ENCODE measurements at places on chromosomes 1 and 21.

- peak; percentile 79 for DNase-seq
These were observed 116.6 kb upstream of the HIVEP3 start for GRCh38 chr1:42035205-42035829.

- no peak for DNase-seq
These were observed 10.1 kb downstream of the TMEM63A start for GRCh38 chr1:225872075-225872430.

DNA sequence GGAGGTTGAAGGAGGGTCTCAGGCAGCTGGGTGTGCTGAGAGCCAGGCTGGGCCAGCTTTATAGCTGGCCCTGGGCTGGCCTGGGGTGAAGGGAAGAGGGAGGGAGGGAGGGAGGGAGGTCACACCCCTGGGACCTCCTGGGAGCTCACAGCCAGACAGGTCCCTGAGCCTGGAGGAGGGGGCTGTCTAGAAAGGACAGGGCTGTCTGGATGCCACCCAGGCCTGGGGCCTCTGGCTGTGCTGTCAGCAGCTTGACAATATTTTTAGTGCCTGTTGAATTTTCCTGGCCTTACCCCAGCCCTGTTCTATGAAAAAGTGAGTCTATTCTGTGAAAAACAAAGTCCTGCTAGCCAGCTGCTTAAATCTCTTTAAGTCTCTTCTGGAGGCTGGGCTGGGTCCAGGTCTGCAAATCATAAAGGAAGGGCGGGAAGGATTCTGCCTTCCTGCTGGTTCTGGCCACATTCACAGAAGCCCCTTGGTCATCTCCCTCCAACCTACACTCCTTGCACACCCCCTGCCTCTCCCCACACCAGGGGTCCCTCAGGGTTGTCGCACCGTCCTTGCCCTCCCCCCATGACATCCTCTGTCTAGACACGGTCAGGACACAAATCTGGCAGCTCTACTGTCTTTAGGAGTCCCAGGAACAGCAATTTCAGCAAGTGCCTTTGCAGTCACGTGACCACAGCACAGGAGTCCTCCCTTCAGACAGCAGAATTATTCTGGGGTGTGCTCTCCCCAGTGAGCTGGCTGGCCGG lies at the start of gene LEFTY2:
Gene LEFTY2 (minus strand): TSS at position 34 of the 755 bp plus-strand sequence. CDS start 80 bp downstream, outside the sequence.
- DNase-seq: no peak

- DNase-seq: no peak
These were observed 233.8 kb upstream of the JUN start for GRCh38 chr1:59017501-59018231.

DNA sequence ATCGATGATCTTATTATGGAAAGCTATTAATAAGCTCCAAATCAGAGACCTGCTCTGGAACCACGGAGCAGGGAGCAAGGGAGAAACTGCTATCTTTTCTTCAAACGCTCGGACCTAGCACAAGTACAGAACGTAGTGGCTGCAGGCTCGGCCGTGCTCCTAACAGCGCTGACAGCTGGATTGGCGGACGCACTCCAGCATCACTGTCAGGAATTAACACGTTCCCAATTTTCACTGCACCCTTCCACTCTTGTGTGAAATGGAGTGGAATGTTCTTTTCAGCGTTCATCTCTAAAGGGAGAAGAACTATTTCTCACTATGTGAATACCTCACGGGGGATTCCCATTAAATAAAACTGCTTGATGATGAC lies 106.9 kb downstream of the ZNF281 start:
- DNase-seq: no peak

DNA sequence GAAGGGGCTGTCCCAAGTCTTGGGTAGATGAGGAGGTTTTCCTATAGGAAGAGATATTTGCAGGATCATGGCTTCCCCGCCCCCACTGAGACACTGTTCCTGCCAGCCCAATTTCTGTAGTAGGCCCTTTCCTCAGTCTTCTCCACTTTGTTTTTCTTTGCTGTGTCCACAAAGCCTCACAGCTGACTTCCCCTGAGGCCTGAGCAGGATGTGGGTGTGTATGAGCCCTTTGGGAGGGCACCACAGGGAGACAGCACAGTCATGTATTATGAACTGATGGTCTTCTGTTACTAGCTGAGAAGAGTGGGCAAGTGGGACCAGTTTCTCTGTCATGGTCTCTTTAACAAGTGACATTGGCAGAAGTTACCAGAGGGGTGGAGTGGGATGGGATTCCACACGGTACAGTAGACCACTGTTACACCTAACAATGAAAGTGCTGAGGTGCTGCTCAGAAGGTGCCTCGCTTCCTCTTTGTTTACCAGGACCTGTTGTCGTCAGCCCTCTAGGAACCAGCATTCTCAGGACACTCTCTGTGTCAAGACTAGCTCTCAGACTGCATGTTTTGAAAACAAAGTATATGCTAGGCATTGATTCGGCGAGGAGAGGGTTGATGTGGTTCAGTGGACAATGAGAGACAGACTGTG lies 253.8 kb upstream of the HOOK1 start:
- DNase-seq: no peak

DNA sequence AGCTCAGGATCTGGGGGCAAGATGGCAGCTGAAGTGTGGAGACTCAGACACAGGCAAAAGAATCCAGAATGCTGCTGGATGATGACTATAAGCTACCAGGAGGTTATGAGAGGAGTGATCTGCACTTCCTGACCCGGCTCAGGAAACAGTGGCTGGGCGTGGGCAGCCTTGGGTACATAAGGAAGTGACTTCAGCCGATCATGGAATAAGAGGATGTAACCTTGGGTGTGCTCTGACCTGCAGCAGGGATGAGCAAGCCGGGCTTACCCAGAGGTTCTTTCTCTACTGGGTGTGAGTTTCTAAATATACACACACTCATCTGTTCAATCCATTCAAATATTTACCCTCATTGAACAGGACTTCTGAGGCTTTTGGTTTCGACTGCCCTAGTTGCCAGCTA lies 62.7 kb downstream of the CD34 start:
- DNase-seq: no peak

DNA sequence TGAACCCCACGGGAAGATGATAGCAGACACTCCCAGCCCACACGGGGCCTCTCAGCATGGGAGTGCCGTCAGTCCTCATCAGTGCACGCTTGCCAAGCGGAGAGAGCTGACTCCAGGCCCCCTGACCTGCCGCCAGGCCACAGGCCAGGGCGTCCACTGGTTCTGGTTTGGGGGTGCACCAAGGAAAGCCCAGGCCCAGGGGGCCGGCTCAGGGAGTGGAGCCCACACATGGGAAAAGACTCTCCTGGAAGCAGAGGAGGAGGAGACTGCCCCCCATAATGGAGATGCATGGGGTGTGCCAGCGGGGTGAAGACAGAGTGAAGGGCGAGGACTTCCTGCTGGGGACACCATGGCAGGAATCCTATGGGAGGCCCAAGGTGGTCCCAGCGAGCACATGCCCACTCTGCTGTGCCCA lies 6.4 kb downstream of the TRIM11 start:
- DNase-seq: no peak

DNA sequence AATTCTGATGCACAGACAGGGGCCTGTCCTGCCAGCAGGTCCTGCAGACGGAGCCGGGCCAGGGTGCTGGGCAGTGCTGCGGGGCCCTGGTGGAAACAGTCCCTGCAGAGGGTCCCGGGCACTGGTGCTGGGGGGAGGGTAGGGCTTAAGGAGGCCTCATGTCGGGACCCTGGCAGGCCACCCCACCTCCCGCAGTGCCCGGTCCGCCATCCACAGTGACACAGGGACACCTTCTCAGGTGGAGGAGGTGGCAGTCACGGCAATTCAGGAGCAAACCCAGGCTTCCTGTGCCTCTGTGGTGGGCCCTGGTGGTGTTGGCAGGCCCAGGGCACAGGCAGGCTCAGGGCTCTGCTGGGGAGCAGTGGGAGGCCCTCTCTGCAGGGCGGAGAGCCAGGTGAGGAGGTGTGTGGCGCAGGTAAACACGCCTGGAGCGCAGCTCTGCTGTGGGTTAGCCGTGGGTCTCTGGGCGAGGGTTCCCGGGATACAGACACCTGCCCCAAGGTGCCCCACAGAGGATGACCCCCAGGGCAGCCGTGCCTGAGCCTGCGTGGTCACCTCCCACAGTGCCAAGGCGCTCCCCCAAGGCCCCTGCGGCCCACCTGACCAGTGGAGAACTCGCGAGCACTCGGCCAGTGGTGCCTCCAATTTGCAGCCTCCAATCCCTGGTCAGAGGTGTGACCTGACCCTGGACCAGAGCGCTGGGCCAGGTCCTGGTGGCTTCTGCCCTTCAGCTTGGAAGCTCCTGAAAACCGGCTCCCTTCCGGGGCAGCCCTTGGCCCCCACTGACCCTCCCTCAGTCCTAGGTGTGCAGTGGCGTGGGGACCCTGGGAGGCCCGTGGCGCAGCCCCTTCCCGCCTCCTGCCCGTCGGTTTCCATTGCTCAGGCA lies 19.2 kb downstream of the COL18A1 start:
- DNase-seq: no peak

DNA sequence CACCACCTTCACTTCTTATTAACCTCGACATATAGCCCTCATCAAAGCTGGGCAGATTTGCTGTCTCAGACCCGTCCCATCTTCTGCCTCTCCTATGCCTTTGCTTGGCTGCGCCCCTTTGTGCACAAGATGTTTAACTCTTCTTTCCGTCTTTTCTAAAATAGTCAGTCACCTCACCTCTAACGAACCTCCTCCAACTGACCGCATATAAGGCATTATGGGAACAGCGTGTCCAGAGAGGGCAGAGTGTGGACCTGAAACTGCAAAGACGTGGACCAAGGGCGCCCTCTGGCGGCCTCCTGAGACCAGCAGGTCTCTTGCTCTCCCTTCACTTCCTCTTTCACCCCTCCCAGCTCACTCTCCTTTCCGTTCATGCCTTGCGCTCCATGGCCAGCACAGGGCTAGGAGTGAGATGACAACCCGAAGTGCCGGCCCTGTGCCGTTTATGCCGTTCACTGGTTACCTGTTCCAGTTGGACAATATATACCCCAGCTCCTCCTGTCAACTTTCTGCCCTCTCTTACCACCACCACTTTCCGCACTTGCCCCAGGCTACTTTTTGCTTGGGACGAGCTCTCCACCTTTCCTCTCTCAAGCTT lies 2.5 kb upstream of the METTL25B start:
- DNase-seq: peak; percentile 85

- no peak for DNase-seq
These were observed 1206.4 kb upstream of the ADGRL4 start for GRCh38 chr1:80212948-80213347.

DNA sequence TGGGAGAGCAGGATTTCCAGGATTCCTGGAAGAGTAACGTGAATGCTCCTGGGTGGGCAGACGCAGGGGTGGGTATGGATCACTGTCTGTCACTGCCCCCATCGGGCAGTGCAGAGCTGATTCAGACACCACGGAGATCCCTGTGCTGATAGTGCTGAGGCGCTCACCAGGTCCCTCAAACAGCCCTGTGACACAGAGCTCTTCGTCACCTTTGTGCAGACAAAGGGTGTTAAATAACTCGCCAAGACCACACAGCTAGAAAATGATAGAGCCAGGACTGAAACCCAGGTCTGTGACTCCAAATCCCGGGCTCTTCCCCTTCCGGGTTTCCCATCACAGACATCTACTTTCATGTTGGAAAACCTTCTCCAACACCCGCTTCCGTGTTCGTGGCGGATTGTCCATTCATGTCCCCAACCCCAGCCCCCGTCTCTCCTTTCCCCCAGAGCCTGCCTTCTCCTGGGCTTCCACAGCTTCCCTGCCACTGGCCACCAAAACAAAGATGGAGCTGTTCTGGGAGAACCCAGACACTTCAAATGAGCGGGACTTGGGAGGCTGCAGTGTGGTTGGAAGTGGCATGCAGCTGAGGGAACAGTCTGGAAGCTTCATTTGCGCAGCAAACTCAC lies 2.6 kb downstream of the EFHD2 start:
- no peak for DNase-seq

GRCh38 chr1:88104236-88104635 lies 579.8 kb upstream of the PKN2 start:
- DNase-seq: no peak

DNA sequence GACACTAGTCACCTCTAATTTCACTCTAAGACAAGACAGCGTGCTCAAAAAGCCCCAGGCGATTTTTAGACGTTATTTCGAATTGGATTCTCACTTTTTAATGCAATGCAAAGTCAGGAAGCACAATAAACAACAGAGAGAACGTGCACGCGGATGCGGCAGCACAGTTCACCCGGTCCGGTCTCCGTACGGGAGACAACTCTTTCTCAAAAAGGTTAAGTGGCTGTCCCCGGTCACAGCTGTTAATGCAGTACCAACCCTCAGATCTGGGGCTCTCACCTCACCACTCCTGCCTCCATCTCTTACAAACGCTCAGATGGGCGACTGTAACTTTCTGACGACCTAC lies 1.2 kb downstream of the HP1BP3 start:
- DNase-seq: no peak

- no peak for DNase-seq
These were observed 144.5 kb upstream of the SMYD2 start for GRCh38 chr1:214136324-214136919.

GRCh38 chr1:81802457-81802706 lies 1.6 kb downstream of the ADGRL2 start:
- no peak for DNase-seq

- DNase-seq: no peak
These were observed 40.8 kb upstream of the LRRC3 start for GRCh38 chr21:44414291-44415072.

GRCh38 chr21:36841866-36842265 lies 124.6 kb downstream of the HLCS start:
- DNase-seq: no peak

DNA sequence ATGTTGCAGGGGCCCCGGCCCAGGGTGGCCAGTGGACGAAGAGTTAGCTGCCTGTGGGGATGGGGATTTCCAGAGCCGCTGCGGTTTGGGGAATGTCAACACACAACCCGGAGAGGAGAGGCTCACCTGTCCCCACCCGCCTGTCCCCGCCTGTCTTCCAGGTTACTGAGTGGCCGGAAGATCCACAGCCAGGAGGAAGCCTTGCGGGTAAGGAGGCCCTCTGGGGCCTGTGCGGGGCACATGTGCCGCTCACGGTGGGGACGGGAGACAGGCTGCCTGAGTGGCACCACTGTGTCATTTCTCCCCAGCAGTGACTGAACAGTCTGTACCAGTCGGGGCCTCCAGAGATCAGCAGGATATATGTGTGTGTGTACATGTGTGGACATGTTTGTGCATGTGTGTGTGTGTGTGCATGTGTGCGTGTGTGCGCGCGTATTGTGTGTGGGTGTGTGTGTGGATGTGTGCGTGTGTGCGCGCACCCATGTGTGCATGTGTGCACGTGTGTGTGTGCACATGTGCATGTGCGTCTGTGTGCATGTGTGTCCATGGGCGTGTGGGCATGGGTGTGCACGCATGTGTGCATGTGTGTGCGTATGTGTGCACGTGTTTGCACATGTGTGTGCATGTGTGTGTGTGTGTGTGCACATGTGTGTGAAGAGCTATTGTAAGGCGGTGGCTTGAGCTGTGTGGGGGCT lies 25.6 kb downstream of the CSTB start:
- DNase-seq: no peak

All from germinal center (tissue), 1 donor.